ENCODE measurements at places on chromosomes 13 and 19.

- DNase-seq = no peak
Measured at GRCh38 chr13:110135977-110136597, 170.9 kb downstream of the COL4A1 start.

DNA sequence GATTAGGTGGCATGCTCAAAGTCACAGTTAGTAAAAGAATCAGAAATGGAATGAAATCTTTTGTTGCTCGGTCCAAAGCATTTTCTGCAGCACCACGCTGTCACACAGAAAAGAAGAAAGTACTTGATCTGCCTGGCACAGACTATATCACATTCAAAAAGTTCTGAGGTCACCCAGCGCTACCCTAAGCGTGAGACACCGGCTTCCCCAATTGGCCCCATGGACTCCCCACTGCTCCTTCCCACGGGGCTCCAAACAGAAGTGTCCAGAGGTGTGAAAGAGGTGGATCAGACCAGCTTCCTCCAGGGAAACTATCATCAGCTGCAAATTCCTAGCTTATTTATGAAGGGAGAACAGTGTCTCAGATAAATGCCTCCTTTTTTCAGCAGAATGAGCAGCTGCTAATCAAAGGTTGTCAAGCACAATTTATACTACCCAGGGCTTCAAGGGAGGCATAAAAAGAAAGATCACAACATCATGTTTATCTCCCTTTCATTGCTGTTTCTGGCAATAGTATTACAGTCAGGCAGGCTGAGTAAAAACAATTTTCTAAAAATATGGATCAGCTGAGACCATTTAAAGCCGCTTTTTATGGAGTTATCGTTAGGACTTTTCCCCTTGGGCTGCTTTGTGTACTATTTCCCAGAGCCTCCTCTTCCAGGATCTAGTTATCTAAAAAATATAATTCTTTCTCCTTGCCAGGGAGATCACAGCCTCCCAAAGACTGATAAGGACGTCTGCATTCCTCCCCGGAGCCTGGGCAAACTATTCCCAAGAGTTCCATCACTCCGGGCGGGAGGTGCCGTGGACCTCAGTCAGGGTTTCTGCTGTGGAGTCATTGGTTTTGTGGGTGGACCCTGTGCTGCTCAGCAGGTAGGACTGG, 208.0 kb downstream of the LHFPL6 start:
- no peak for DNase-seq

DNA sequence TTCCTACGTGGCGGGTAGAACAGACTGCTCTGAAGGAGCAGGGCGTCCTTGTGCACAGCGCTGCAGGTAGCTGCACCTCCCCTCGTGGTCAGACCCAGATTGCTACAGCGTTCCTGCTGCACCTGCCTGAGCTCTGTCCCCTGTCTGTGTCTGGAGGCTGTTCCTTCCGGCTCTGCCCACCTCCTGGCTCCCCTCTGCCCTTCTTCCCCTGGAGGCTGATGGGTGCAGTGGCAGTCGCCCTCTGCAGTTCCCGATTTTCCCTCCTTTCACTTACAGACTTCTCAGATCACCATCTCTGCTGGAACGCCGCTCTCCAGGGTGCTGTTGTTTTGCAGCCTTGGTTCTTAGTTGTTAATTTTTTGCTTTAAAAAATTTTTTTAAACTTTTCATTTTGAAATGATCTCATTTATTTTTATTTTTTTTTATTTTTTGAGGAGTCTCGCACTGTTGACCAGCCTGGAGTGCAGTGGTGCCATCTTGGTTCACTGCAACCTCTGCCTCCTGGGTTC, 53.6 kb downstream of the SMARCA4 start:
- DNase-seq = no peak

DNA sequence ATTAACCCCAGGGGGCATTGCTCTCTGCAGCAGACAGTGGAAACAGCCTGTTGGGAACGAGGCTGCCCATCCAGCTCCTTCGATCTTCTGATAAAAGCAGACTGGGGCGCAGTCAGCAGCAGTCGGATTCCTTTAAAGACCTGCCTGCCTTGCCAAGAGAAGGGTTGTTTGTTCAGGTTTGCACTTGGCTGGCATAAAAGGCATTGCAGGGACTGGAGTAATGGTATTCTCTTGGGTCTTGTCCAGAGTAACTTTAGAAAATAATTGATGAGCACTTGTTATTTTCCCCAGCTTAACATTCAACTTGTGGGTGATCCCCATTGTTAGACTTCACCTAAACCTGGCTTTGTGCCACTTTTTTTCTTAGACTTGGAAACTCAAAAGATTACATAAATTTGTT, 67.3 kb upstream of the SLC10A2 start:
- DNase-seq = no peak

Measured in B cell (primary cell).